ENCODE measurements at places on chromosomes 6 and 20. TPM values are rescaled to one million over a fixed set of nuclear protein-coding genes. Genes with fewer than 3 reads are reported as not detected.

Gene UNC5CL
- 0.14 TPM for total RNA-seq

GRCh38 chr20:24662322-24662721, 192.9 kb downstream of the SYNDIG1 start:
- no peaks in the 10 kb centered on the region for H3K27me3 ChIP-seq
- no peaks in the 10 kb centered on the region for H3K36me3 ChIP-seq
- H3K4me3 ChIP-seq: no peak overlapping the region
- no peaks in the 10 kb centered on the region for H3K4me1 ChIP-seq

DNA sequence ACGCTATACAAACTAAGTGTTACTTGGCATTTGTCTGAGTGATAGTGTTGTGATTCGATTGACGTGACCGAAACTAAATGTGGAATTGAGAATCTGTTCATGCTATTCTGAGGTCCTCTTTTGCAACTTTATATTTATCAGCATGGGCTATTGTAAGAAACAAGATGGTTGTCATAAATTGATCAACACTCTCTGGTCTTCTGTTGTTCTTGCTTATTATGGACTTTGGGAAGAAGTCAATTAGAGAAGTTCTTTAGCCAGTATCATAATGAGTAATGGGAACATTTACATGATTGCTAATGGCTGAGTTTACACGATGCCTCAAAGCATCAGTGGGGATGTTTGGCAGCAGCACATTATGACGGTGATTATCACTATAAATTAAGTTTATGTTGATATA, 195.0 kb downstream of the CD83 start:
- H3K36me3 ChIP-seq: no peaks in the 10 kb centered on the region
- no peaks in the 10 kb centered on the region for H3K4me1 ChIP-seq
- no peak overlapping the region for H3K27ac ChIP-seq

DNA sequence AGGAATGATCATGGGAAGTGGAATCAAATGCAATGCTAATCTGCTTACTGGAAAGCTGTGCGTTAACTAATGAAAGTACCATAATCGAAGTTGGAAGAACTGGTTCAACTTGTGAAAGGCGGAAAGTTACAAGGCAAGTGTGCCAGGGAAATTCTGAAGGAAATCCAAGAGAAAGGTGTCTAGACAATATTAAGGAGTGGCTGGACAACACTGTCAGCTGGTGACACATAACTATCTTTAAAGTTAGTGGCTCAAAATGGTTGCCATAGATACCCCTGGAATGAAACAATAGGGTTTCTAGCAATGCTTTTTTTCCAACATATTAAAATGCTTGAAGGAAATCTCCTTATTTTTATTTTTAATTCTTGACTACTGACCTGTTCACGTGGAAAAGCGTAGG, 90.4 kb downstream of the BMP2 start:
- no peaks in the 10 kb centered on the region for H3K27me3 ChIP-seq
- no peak for DNase-seq

DNA sequence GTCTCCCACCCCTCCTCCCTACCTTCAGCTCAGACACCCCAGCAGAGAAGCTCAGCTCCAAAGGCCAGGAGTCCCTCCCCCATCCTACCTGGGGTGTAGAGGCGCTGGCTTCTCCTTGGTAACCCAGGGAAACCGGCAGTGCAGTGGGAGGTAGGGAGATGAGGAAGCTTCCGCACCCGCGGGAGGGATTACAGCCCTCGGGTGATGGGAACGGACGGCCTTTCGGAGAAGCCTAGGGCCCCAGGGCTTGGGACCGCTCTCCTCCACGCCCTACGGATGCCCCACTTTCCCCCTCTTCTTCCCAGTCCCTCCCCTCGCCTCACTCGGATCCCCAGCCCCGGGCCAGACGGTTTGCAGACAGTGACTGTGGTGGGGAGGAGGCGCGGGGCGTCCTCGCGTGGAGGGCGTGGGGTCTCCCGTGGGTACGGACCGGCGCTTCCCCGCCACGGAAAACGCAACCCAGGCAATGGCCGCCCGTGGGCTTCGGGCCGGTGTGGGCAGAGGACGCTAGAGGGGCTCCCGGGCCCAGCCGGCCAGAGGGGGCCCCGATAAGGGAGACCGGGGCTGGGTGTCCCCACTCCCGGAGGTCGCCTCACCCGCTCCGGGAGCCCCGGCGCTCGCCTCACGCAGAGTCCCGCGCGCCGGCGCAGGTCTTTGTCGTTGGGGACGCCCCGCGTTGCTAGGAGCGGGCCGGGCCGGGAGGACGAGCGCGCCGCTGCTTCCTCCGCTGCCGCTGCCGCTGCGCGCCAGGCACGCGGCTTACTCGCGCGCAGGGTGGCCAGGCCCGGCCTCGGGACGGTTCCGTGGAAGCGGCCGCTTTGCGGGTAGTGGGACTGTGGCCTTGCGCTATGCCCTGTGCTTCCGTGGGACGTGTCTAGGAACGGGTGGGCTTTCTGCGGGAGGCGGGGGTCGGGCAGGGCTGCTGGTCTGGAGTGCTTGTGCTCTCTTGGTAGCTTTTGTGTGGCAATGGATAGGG, 15.8 kb downstream of the AARS2 start:
- peak; percentile 57 for DNase-seq
- peak overlapping the region; percentile 70 for H3K4me3 ChIP-seq
- H3K27ac ChIP-seq: no peak overlapping the region
- H3K36me3 ChIP-seq: peaks cover 22% of the 10 kb centered on the region
- peaks cover 10% of the 10 kb centered on the region for H3K4me1 ChIP-seq
- peaks cover 12% of the 10 kb centered on the region for H3K27me3 ChIP-seq

Gene LYRM2
- total RNA-seq: 45.6 TPM

GRCh38 chr6:139406577-139407343, 32.3 kb upstream of the CITED2 start:
- H3K27me3 ChIP-seq: no peaks in the 10 kb centered on the region
- no peak overlapping the region for H3K27ac ChIP-seq
- no peak overlapping the region for H3K4me3 ChIP-seq
- H3K4me1 ChIP-seq: no peaks in the 10 kb centered on the region
- no peaks in the 10 kb centered on the region for H3K36me3 ChIP-seq
- DNase-seq: no peak

All from psoas muscle (tissue), 8 donors.